ENCODE measurements at places on chromosomes 16 and 17.

DNA sequence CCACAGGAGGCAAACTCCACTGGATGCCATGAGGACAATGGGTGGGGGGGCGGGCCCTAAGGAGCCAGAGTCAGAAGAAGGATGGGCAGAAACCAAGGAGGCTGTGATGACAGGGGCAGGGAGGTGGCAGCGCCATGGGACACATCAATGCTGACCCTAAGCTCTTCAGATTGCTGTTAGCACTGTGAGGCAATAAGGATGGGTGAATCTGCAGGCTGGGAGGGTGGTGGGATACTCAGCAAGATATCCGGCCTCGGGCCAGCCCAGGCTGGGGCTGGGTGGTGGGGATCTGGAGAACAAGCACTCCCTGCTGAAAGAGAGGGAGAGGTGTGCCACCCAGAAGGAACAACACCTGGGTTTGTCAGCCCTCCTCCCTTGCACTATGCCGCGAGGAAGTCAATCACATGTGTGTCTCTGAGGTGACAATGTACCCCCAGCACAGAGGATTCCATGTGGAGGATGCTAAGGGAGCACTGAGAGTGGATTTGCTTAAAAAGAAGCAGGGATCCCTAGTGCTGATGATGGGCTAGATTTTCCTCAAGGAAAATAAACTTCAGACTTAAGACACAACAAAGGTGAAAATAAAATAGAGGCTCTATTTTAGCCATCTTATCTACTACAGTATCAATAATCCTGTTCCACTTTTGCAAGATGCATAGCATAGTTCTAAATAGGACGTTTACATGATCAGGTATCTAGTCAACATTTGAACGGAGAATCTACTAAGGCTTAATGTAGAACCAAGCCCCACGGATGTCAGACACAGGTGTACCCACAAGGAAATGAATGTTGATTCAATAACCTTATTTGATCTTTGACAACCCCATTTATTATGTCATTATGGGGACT, 22.6 kb downstream of the SMPD3 start:
- DNase-seq: no peak

GRCh38 chr16:5549802-5550201, 452.2 kb upstream of the EEF2KMT start:
- DNase-seq: no peak

GRCh38 chr17:7593296-7593695, 3.4 kb upstream of the SOX15 start:
- no peak for DNase-seq

- no peak for DNase-seq
Measured at GRCh38 chr17:67055811-67056745, 11.7 kb downstream of the CACNG1 start.

GRCh38 chr16:55502801-55503366, 6.0 kb upstream of the LPCAT2 start:
- DNase-seq: no peak

- no peak for DNase-seq
Measured at GRCh38 chr17:41507315-41507880, 2.0 kb upstream of the KRT13 start.

DNA sequence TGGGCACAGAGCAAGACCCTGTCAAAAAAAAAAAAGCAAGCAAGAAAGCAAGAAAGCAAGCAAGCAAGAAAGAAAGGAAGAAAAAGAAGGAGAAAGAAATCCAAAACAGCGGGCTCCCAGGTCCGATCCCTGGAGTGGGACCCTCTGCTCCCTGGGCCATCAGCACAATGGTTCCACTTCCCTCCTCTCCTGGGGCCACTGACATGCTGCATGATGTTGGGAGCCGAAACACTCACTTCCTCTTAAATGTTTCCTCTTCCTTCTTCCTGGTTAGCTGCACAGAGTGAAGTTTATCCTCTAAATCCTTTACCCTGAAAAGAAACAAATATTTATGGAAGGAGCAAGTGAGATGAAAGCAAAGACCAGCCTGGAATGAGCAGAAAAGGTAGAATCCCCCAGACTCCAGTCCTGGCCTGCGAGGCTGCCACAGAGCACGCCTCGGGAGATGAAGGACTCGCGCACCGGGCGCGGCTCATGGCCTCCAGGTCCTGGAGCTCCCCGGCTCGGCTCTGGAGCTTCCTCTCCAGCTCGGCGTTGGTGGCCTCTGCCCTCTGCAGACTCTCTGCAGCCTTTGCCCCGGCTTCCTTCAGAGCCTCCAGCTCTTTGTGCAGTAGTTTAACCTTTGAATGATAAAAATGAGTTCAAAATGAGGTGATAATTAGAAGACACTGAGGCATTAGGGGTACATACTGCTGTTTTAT, 19.0 kb downstream of the CCDC57 start:
- no peak for DNase-seq

DNA sequence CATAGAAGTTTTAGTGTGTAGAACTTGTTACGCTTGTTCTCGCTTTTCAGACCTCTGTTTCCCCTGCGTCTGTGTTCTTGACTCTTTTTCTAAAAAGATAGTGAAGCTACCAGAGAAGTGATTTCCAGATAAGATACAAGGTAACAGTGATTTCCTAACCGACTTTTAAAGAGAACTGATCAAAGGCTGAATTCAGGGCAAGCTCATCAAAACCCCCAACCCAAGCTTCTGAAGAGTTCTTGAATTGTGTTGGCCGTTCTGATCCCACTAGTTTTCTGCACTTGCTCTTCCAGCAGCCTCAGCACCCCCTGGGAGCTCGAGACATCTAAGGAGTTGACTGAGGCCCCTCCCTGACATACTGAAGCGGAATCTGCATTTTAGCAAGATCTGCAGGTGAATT, 12.7 kb upstream of the NSMCE1 start:
- no peak for DNase-seq

- no peak for DNase-seq
Measured at GRCh38 chr17:606508-607250, 108.0 kb downstream of the VPS53 start.

- DNase-seq: peak; percentile 99
Measured at GRCh38 chr17:64679710-64680216, 17.7 kb upstream of the SMURF2 start.

GRCh38 chr17:55571095-55571494, 59.8 kb upstream of the SMIM36 start:
- DNase-seq: no peak

DNA sequence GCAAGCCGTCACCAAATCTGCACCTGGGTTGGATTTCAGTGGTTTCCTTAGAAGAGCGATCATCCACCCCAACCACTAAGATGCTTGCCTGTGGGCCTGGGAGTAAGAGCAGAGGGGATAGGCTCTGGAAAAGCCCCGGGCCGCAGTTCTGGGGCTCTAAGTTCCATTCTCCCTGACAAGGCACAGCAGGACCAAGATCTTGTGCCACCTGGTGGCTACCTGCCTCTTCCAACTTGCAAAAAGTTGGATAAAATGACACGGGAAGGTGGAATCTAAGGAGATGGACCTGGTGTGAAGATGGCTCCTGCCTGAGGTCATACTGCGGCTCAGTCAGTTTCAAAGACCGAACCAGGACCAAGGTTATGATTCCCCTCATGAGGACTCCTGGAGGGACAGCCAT, 42.3 kb downstream of the ABCC12 start:
- no peak for DNase-seq

DNA sequence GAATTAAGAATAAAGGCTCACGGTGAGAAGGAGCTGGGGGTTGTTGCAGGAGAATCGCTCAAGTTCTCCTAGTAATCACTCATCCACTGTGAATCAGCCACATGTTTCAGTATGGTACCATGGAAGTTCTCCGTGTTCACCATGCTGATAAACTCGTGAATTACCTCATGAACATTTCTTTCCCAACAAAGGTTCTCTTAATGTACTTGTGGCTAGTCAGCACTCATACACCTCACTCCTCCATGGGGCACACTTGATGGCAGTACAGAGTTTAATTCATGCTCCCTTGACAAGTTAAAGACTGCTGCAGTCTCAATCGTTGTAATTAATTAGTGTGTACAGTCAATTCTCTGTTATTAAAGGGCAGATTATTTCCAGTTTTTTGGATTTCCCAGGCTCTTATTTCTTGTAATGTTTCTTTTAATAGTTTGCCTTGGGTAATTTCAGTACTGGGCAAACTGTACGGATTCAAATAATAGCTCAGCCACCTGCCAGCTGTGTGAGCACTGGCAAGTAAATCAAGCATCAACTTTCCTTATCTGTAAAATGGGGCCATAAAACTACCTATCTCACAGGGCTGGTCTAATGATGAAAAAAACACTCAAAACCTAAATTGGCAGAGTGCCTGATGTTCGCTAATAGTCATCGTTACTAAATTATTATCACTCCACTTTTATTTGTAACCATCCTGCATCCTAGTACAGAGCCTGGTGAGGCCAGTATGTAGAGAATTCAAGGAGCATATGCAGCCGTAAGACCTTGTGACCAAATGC, 6.1 kb downstream of the GOT2 start:
- DNase-seq: no peak

DNA sequence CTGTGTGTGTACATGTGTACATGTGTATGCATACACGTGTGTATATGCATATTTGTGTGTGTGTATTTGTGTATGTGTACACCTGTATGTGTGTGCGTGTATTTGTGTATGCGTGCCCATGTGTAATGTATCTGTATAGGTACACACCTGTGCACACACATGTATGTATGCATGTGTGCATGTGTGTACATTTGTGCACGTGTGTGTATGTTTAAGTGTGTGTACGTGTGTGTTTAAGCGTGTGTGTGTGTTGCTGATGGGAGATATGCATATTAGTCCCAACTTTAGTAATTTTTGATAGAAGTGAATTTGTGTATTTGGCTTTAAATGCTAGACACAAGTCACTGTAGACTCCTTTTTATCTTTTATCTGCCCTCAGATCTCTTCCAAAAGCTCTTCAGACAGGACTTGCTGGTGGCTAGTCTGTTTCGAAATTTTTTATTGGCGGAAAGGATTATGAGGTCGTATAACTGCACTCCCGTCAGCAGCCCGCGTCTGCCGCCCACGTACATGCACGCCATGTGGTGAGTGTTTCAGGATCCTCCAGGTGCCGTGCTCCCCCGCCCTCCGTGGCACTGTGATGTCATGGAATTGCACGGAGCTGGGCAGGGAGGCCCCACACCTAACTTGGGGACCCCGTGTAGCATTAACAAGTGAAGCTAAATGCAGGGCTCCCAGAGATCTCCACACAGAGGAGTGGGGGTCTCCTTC, 168.8 kb upstream of the CHMP6 start:
- DNase-seq: no peak

All from HS-5 (cell line).